ENCODE measurements at places on chromosomes 12 and 14.

DNA sequence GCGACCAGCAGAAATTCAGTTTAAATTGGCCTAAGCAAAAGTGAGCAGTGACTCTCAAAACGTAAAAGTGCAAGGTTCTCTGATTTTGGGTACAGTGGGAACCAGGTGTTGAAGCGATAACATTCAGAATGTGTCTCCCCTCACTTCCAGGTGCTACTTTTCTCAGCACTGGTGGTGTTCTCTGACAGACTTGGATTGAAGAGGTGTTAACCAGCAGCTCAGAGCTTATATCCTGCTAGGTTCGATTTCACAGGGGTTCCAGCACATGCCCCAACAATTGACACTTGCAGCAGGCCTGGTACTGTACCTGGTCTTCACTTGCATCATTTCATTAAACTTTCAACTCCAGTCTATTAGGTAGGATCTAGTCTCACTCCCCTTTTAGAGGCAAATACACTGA, 680.2 kb downstream of the VRK1 start:
- DNase-seq: peak; percentile 8

- no peak for DNase-seq
Observed at GRCh38 chr12:12221560-12221959, 45.3 kb downstream of the LRP6 start.

DNA sequence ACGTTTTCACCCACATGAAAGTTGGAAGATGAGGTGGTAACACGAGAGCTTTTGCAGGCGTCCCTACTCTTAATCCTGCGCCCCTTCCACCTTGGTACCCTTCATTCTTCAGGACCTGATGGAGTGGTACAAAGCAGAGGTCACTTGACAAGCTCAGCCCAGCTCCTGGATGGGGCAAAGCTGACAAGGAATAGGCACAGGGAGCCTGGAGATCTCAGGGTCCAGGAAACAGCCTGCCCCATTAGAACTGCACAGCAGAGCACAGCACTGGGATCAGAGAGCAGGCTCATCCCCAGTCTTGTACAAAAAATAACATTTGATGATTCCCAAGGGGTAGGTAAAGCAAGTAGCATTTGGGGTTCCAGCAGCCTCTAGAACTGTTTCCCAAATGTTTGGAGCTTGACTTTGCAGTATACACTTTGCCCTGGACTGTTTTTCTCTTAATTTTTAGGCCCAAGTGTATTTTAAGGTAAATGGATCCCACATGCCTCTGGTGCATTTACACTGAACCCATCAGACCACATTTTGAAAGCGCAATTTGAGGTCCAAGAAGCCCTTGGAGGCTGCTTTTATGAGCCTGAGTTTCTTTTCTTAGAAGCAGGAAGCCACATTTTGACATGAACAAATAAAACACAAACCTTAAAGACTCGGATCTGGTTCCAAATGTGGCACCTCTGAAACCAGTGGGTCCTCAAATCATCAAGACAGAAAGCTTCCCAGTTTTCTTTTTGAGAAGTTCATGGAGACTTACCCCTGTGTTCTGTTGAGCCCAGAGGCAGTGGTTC, 633 bp downstream of the TC2N start:
- no peak for DNase-seq

GRCh38 chr12:115577401-115577800, 700.1 kb downstream of the MED13L start:
- no peak for DNase-seq

- DNase-seq: no peak
Observed at GRCh38 chr12:31118347-31119191, 44.9 kb downstream of the DDX11 start.

DNA sequence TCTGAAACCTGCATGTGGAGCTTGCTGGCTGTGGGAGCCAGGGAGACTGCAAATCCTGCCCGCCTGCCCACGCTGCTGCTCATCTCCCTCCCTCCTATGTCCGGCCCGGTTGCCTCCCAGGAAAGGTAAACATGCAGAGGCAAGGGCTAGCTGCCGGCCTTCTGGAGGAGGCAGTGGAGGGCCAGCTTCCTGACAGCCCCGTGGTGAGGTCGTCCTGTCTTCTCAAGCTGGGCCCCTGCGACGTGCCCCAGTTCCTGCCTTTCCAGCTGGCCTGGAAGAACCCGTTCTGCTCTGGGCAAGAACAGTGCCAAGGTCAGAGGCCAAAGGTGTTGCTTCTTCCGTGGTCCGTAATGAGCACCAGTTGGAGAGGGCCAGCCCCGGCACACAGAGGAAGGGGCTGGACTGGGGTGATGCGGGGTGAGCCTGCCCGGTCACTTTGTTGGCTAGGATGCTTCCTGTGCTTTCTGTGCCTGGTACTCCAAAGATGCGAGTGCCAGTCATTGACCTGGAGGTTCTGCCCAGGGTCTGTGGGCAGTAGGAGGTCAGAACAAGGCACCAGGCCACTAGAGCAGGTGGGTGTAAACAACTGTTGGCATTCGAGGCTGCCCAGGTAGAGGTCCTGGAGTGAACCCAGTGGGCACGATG, 25.3 kb downstream of the TPCN1 start:
- DNase-seq: no peak

DNA sequence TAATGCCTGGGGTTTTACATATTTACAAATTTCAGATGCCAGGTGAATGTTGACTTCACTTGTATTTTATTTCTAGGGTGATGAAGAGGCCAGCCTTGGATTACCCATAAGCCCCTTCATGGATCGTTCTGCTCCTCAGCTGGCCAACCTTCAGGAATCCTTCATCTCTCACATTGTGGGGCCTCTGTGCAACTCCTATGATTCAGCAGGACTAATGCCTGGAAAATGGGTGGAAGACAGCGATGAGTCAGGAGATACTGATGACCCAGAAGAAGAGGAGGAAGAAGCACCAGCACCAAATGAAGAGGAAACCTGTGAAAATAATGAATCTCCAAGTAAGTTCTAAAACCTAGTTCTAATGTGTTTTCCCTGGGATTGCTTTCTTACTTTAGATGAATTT, 41.3 kb upstream of the SLCO1C1 start:
- DNase-seq: no peak

DNA sequence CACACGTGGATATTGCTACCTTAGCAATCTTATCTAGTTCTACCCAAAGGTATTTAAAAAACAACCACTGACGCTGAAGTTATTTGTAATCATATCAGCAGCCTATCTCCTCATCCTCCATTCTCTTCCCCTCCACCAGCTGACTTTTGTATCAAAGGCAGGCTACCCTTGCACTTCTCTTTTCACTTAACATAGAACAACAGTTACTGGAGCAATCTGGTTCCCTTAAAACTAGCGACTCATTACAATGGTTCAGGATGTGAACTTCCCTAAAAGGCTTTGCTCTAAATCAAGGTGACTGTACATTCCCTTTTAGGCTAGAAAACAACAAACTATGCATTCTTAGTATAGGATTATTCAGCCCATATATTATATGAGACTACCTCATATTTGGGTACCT, 404.7 kb downstream of the APAF1 start:
- no peak for DNase-seq

- DNase-seq: no peak
Observed at GRCh38 chr14:97723351-97723750, 926.2 kb downstream of the VRK1 start.

DNA sequence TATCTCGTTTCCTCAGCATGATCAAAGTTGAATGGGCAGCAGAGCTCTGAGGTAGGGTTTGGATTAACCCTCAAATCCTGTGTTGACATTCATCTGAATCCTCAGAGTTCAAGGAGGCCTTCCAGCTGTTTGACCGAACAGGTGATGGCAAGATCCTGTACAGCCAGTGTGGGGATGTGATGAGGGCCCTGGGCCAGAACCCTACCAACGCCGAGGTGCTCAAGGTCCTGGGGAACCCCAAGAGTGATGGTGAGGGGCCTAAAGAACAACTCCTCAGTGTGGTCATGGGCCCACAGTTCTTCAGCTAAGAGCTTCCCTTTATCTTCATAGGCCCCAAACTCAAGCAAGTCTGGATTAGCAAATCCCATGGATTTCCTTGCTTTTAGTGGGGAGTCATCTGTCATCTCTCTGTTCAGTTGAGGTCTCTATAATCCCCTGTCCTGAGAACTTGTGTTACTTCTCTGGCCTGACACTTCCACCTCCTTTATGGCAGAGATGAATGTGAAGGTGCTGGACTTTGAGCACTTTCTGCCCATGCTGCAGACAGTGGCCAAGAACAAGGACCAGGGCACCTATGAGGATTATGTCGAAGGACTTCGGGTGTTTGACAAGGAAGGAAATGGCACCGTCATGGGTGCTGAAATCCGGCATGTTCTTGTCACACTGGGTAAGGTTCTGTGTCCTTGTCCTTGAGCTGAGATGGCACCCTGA, 1.5 kb downstream of the MYL6 start:
- DNase-seq: no peak

GRCh38 chr12:89863493-89863938, 154.9 kb upstream of the ATP2B1 start:
- DNase-seq: peak; percentile 98

DNA sequence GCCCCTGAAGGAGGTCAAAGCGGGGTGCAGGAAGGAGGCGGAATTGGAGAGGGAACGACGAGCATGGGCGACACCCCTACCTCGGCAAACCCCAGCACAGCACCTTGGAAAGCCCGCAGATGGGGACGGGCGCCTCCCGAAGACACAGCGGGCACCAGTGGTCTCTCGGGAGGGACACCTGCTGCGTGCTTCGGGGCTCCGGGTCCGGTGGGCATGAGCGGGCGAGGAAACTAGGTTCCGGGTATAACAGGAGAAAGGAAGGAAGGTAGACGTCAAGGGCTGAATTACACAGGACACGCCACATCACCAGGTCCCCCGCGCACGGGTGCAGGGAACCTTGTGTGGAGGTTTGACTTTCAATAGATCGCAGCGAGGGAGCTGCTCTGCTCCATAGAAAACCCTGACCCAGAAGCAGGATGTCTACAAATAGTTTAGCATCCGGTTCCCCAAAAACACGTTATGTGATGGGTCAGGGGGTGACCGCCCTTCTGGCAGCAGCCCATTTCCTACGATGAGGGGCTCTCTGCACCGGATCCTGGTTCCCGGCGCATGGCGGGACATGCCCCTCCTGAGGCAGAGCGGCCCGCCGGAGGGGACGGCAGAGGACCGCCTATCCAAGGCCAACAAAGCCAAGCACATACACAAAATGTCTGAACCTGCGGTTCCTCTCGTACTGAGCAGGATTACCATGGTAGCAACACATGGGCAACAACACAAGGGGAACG, 196.9 kb downstream of the ALG10 start:
- DNase-seq: no peak

DNA sequence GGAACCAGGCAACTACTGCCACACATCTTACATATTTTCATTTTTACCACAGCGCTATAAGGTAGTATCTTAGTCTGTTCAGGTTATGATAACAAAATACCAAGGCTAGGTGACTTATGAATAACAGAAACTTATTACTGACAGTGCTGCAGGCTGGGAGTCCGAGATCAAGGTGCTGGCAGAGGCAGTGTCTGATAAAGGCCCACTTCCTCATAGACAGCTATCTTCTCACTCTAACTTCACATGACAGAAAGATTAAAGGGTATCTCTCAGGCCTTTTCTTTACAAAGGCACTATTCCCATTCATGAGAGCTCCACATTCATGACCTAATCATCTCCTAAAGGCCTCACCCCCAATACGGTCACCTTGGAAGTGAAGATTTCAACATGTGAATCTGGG, 59.8 kb upstream of the MDM1 start:
- no peak for DNase-seq

DNA sequence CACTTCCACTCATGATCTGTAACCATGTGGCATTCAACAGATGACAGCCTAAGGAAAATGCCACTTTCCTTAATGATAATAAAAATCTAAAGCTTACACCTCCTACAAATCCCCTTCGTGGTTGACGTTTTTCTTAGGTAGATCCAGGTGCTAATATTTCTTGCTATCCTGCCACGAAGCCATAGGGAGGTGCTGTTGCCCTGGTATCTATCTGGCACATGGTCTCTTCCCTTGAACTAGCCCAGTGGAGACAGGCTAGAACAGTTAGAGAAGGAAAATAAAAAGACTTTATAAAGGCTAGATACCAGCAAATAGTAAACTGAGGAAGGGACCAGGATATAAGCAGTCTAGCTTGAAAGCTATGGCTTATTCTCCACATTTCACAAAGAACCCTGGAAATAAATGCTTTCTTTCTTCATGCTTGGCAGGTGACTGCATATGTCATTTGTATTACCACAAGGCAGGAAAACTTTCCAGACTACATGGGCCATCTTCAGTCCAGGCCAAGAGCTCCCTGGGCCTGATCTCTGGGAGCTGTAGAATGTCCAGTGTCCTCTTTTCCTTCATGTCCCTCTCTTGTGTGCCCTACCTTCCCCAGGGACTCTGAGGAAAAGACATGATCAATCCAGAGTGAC, 15.3 kb downstream of the SPIC start:
- DNase-seq: no peak

- no peak for DNase-seq
Observed at GRCh38 chr12:82698708-82699564, 12.2 kb downstream of the TMTC2 start.

- no peak for DNase-seq
Observed at GRCh38 chr12:16530268-16530850, 75.6 kb downstream of the LMO3 start.

- peak; percentile 47 for DNase-seq
Observed at GRCh38 chr12:19288603-19289244, 150.6 kb upstream of the AEBP2 start.

DNA sequence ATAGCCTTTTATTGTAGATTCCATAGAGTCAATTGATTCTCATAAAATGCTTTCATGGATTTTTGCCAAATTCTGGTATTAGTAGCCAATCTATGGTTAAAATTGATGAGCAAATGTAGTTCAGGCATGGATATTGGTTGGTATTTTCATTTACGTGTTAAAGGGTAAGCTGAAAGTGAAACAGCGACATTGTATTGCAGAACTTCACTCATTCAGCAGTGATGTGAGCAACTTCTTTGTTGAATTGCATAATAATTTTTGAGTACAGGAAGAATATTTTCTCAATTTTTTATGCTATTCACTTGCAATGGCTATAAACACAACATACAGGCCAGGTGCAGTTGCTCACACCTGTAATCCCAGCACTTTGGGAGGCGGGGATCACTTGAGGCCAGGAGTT, 24.2 kb upstream of the FAM222A start:
- DNase-seq: no peak

- no peak for DNase-seq
Observed at GRCh38 chr12:91434081-91434480, 251.5 kb upstream of the DCN start.

- DNase-seq: no peak
Observed at GRCh38 chr12:72075891-72076557, 137.4 kb downstream of the TPH2 start.

DNA sequence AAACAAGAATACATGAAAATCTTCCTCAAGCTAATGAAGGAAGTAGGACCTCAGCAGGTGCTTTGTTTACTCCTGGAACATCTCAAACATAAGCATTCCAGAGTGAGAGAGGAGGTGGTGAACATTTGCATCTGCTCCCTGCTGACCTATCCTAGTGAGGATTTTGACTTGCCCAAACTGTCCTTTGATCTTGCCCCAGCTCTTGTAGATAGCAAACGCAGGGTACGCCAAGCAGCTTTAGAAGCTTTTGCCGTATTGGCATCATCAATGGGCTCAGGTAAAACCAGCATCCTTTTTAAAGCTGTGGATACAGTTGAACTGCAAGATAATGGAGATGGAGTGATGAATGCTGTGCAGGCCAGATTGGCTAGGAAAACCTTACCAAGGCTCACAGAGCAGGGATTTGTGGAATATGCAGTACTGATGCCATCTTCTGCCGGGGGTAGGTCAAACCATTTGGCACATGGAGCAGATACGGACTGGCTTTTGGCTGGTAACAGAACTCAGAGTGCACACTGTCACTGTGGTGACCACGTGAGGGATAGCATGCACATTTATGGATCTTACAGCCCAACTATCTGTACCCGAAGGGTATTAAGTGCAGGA, 1.9 kb downstream of the TOGARAM1 start:
- no peak for DNase-seq
